ENCODE measurements at places on chromosomes 13 and 19.
A peak's percentile ranks its signal among the peaks of the same experiment; 100 is the strongest.

- H3K36me3 ChIP-seq = peaks cover 47% of the 10 kb centered on the region
- H3K4me1 ChIP-seq = peaks cover 36% of the 10 kb centered on the region
- peak overlapping the region; percentile 91 for H3K27ac ChIP-seq
- no peaks in the 10 kb centered on the region for H3K27me3 ChIP-seq
- DNase-seq = peak; percentile 49
Measured at GRCh38 chr19:6668691-6669090, 1.3 kb downstream of the TNFSF14 start.

- no peak overlapping the region for H3K27ac ChIP-seq
- no peaks in the 10 kb centered on the region for H3K27me3 ChIP-seq
- H3K36me3 ChIP-seq = no peaks in the 10 kb centered on the region
- H3K4me1 ChIP-seq = no peaks in the 10 kb centered on the region
- no peak overlapping the region for H3K4me3 ChIP-seq
Measured at GRCh38 chr13:46492946-46493345, 60.0 kb upstream of the LRCH1 start.

GRCh38 chr19:36081385-36081784 lies 26.7 kb downstream of the WDR62 start:
- peak overlapping the region; percentile 55 for H3K27ac ChIP-seq
- no peak overlapping the region for H3K4me3 ChIP-seq
- no peaks in the 10 kb centered on the region for H3K4me1 ChIP-seq
- DNase-seq = no peak
- peaks cover 73% of the 10 kb centered on the region for H3K36me3 ChIP-seq

GRCh38 chr13:72448082-72448481 lies 279.3 kb downstream of the MZT1 start:
- H3K27ac ChIP-seq = no peak overlapping the region
- no peaks in the 10 kb centered on the region for H3K4me1 ChIP-seq
- no peak for DNase-seq
- no peaks in the 10 kb centered on the region for H3K27me3 ChIP-seq
- H3K4me3 ChIP-seq = no peak overlapping the region

- H3K27ac ChIP-seq = no peak overlapping the region
- H3K4me1 ChIP-seq = no peaks in the 10 kb centered on the region
- no peak overlapping the region for H3K4me3 ChIP-seq
- H3K36me3 ChIP-seq = no peaks in the 10 kb centered on the region
- no peak for DNase-seq
Measured at GRCh38 chr13:80083853-80084676, 256.9 kb downstream of the SPRY2 start.

All from activated CD8-positive, alpha-beta T cell treated with anti-CD3 and anti-CD28 coated beads, Interleukin-2, amount 10 ng/mL, durations not matched to agents 7 days and 5 days (primary cell).